ENCODE measurements at places on chromosomes 11 and 22. TPM values are rescaled to one million over a fixed set of nuclear protein-coding genes. Genes with fewer than 3 reads are reported as not detected.

Gene OR56B4
- total RNA-seq = not detected

DNA sequence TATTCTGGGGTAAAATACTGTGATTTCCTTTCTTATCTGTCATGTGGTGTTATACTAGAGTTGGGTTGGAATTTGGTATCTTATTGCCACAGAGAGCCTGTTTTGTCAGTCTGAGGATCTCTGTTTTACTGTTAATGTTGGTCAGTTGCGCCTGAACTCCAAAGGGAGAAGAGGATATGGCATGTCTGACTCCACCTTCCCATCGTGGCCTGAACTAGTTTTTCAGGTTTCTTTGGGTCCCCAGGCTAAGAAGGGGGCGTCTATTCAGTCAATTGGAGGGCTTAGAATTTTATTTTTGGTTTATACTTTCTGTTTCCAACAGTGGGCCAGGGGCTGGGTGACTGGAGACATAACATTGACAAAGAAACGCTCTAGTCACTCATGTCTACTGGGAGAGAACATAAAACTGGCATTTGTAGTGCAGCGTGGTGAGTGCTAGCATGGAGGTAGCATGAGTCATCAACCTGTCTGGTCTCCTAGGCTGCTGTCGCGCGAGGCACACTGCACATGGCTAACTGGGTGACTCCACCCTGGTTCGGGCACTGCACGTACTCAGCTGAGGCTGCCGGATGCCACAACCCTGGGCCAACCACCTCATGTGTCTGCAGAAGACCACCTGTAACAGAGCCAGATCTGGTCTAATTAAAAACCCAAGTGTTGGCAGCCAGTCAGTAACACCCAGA is 120.1 kb upstream of the OR9Q1 start:
- H3K4me1 ChIP-seq = no peaks in the 10 kb centered on the region
- H3K27me3 ChIP-seq = no peaks in the 10 kb centered on the region
- H3K27ac ChIP-seq = no peak overlapping the region
- H3K36me3 ChIP-seq = peaks cover 11% of the 10 kb centered on the region

Gene FGF19
- total RNA-seq = 7.4 TPM

DNA sequence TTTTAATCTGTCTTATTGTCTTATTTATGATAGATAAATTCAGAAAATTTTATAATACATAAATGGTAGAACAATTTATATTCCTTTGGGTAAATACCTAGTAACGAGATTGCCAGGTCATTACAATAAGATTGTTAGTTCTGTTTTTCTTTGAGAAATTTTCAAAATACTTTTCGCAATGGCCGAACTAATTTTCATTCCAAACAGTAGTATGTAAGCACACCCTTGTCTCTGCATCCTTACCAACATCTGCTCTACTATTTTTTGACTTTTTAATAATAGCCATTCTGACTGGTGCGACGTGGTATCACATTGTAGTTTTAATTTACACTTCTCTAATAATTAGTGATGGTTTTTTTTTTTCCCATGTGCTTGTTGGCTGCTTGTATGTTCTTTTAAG is 351.4 kb upstream of the LUZP2 start:
- no peak overlapping the region for H3K27ac ChIP-seq
- no peaks in the 10 kb centered on the region for H3K27me3 ChIP-seq
- H3K4me3 ChIP-seq = no peak overlapping the region
- no peaks in the 10 kb centered on the region for H3K4me1 ChIP-seq
- DNase-seq = no peak

DNA sequence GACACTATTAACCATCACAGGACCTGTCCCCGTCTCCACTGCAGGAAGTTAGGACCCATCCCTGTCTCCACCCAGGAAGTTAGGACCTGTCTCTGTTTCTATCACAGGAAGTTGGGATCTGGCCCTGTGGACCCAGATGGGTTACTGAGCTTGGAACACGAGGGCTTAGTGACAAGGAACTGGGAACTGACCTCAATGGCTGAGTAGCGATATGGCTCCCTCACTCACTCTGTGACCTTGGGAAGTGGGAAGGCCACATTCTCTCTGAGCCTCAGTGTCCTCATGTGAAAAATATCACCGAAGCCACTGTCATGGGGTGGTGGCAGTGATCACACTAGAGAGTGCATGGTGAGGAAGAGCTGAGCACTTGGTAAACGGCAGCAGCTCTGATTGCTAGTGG is 59.4 kb downstream of the FBLN1 start:
- H3K27me3 ChIP-seq = no peaks in the 10 kb centered on the region
- H3K36me3 ChIP-seq = peaks cover 69% of the 10 kb centered on the region
- no peak overlapping the region for H3K4me3 ChIP-seq
- no peaks in the 10 kb centered on the region for H3K4me1 ChIP-seq
- DNase-seq = no peak
- no peak overlapping the region for H3K27ac ChIP-seq

DNA sequence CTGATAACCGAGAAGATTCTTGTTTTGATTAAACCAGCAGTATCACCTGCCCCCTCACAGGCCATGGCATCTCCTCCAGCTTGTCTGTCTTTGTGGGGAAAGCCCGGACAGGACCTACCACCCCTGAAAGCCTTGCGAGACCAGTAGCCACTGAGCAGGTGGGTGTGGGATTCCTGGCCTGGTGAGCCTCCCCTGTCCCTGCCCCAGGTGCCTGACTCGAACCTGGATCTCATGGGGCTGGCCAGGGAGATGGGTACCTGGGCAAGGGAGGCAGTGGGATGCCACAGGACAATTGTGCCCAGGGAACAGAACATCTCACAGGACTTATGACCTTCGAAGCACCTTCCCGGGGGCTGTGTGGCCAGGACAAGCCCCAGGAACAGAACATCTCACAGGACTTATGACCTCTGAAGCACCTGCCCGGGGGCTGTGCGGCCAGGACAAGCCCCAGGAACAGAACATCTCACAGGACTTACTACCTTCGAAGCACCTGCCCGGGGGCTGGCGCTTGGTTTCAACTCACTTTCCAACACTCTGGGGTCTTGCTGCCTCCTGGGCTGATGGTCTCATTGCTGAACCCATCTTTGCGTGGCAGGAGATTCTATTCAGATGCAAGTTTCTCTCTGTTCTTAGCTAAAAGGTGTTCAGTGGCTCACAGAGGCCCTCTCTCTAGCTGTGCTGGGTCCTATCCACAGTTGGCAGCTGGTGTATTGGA is 854.5 kb downstream of the BRD1 start:
- no peaks in the 10 kb centered on the region for H3K27me3 ChIP-seq
- H3K36me3 ChIP-seq = no peaks in the 10 kb centered on the region
- no peak for DNase-seq
- no peaks in the 10 kb centered on the region for H3K4me1 ChIP-seq
- no peak overlapping the region for H3K4me3 ChIP-seq
- no peak overlapping the region for H3K27ac ChIP-seq

Gene OLFML1
- not detected for total RNA-seq

Gene PPP6R3
- total RNA-seq = 138 TPM

DNA sequence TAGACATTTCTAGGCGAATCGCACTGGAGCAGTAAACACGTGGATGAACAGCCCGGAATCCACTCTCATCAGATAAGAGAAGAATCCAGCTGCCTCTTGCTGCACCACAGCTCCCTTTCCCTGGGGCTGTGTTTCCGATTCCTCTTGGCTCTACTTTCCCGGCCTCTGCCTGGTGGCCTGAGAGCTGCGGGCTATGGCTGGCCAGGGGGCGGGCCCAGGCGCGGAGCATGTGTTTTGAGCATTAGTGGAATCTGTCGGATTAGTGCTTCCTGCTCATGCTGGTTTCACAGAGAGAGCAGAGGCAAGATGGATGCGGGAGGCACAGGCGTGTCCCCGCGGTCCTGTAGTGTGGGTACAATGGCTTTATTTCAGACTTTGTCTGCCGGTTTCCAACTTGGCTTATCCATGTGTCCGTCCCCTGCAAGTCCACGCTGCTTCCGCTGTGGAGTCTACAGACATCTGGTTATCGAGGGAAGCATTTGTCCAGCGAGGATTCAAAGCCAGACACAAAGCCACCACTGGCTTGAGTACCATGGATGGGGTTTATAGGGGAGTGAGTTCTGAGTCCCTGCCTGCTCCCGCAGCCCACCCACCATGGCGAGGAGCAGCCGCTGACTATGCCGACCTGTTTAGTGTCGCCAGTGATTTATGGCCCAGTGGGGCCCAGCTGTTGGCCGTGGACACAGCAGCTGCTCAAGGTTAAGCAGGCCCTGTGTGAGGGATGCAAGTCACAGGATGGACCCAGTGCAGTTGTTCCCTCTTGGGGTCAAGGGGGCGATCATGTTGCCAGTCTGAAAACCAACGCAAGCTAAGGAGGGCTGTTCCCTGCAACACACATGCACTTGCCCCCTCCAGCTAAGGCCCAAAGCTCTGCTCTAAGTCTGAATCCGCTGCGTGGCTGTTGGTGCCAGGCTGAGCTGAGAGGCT is 43.3 kb upstream of the EP300 start:
- DNase-seq = peak; percentile 75
- no peak overlapping the region for H3K27ac ChIP-seq
- H3K4me1 ChIP-seq = no peaks in the 10 kb centered on the region
- H3K27me3 ChIP-seq = no peaks in the 10 kb centered on the region
- H3K4me3 ChIP-seq = no peak overlapping the region

Gene C11orf52
- total RNA-seq = 4.0 TPM

Gene CADM1
- 12.5 TPM for total RNA-seq

Gene RBMXL2
- not detected for total RNA-seq

Gene HTR3A
- 4.1 TPM for total RNA-seq

Measured in H9 (cell line).